ENCODE measurements at places on chromosomes 2 and 18. TPM values are rescaled to one million over a fixed set of nuclear protein-coding genes. Genes with fewer than 3 reads are reported as not detected.

DNA sequence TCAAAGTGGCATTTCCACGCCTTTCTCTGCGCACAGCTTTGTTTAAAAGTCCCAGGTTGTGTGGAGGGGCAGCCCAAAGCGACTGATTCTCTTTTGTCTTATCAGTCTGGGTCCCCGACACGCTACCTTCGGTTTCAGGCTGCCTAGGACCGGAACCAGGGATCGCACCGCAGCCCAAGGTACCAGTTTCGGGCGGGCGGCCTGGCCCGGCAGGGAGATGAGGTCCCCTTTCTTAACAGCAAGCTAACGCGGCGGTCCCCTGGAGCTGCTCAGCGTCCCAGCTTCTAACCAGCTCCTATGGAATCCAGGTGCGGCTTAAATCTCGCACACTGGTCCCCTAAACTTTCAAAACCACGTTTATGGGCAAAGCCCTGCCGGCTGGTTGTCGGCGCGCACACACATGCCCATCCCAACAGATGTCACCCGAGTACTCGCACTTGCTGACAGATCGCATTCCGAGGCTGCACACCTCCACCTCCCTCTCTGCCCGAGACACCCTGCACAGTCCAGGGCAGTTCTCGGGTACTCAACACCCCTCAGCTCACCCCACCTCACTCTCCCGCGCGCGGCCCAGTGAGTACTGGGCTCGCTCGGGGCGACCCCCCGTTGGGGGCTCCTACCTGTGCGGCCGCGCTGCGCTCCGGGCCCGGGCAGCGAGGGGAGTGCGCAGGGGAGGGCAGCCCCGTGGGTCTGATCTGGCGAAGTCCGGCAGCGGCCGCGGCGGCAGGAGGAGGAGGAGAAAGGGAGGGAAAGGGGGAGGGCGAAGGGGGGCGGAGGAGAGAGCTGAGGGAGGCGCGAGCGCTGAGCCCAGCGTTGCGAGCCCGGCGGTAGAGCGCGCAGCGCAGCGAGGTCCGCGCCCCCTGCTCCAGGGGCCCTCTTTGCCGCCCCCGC lies at the start of gene EFEMP1:
EFEMP1 (minus strand) TSS at position 692 of the 891 bp plus-strand sequence. CDS start 1,342 bp downstream, outside the sequence.
- H3K4me1 ChIP-seq: no peaks in the 10 kb centered on the region
- peak within 1 kb of the TSS; percentile 25 for H3K4me3 ChIP-seq
- no peak within 1 kb of the TSS for H3K27ac ChIP-seq
- peaks cover 32% of the 10 kb centered on the region for H3K27me3 ChIP-seq
- DNase-seq: no peak

GRCh38 chr18:58955001-58955400 lies 90.3 kb downstream of the ZNF532 start:
- H3K36me3 ChIP-seq: no peaks in the 10 kb centered on the region
- no peaks in the 10 kb centered on the region for H3K4me1 ChIP-seq
- no peak overlapping the region for H3K4me3 ChIP-seq
- H3K27ac ChIP-seq: no peak overlapping the region
- DNase-seq: no peak
- H3K27me3 ChIP-seq: no peaks in the 10 kb centered on the region

DNA sequence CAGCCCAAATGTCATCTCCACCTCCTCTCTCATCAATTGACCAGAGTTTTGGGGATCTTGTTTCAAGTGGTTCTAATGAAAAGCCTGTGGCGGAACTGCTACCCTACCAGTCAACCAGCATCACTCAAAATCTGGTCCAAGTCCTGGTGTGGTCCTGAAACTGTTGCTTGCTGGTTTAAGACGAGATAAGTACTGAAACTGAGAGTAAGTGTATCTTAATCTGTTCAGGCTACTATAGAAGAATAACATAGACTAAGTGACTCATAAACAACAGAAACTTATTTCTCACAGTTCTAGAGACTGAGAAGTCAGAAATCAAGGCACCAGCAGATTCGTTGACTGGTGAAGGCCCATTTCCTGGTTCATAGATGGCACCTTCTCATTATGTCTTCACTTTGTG lies 879 bp upstream of the GALNT5 start:
- H3K27me3 ChIP-seq: no peaks in the 10 kb centered on the region
- H3K4me1 ChIP-seq: peaks cover 8% of the 10 kb centered on the region
- DNase-seq: no peak
- H3K36me3 ChIP-seq: no peaks in the 10 kb centered on the region
- no peak overlapping the region for H3K27ac ChIP-seq
- no peak overlapping the region for H3K4me3 ChIP-seq

DNA sequence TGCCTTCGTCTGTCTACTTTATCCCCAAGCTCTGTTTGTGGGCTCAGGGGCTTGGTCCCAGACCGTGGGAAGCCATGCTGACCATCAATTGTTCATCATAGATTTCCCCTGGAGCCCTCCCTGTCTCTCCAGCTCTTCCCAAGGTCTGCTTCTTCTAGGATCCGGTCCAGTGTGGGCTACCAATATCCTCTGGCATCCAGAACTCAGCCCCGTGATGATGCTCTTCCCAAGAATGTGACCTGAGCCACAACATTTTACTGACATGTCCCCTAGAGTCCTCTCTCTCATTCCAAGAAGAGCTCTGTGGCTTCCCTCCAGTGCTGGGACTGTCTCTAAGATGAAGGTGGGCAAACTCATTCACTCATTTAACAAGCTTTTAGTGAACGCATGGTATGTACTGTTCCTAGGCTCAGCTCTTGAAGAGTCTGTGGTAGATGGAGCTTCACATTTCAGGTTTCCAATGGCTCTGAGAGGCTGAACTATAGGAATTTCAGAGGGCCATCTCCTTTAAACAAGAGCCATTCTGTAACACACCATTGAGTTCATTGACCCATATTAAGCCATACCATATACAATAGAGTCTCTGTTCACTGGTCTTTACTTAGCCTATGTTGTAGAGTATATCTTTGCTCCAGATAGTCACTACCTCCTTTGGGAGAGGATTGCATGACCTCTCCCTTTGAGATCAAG lies 142.0 kb upstream of the APCDD1 start:
- H3K36me3 ChIP-seq: no peaks in the 10 kb centered on the region
- no peak overlapping the region for H3K27ac ChIP-seq
- H3K27me3 ChIP-seq: no peaks in the 10 kb centered on the region
- no peak overlapping the region for H3K4me3 ChIP-seq
- no peak for DNase-seq
- H3K4me1 ChIP-seq: peaks cover 26% of the 10 kb centered on the region

GRCh38 chr2:19576411-19576810 lies 218.0 kb upstream of the OSR1 start:
- H3K4me1 ChIP-seq: no peaks in the 10 kb centered on the region
- H3K4me3 ChIP-seq: no peak overlapping the region
- DNase-seq: no peak
- H3K36me3 ChIP-seq: no peaks in the 10 kb centered on the region
- H3K27me3 ChIP-seq: no peaks in the 10 kb centered on the region

DARS1 gene
- 118 TPM for total RNA-seq

LIPG gene
- 4.2 TPM for total RNA-seq

- H3K36me3 ChIP-seq: peaks cover 8% of the 10 kb centered on the region
- no peak overlapping the region for H3K4me3 ChIP-seq
- no peaks in the 10 kb centered on the region for H3K27me3 ChIP-seq
- DNase-seq: no peak
- no peak overlapping the region for H3K27ac ChIP-seq
Measured at GRCh38 chr2:73994178-73994831, 9.6 kb downstream of the TET3 start.

DNA sequence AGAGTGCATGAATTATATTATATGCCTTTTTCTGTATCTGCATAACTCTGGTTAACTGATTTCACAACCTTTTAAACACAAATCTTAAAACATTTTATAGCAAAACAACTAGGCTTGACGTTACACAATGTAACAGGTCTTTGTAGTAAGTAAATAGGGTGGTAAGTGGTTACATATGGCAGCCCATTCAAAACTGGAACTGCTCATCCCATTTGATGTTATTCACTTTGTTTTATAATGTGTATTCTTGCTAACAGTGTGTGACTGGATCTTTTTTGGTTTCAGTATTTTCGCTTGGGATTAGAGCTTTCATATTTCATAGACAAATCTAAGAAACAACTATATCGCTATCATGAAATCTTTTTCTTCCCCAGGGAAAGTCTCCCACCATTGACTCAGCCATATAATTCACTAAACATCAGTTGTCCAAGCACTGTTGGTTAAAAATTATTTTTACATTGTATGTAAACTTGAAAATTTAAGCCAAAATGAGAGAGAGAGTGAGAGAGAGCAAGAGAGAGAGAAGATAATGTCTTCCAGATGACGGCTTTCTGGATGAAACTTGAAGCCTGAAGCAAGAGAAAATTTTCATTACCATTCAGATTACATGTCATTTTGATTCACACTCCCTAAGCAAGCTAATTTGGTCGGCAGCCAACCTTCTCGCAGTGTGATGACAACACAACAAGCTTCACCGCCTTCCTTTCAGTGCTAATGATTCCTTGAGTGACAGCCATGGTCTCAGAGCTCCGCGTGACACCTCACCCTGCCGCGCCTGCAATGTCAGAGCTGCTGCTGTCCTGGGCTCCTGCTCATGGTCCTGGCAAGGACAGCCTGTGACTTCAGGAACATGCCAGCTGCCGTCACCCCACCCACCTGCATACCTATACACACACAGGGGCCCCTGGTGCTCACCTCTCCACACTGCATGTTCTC lies 946.9 kb upstream of the SOX11 start:
- no peaks in the 10 kb centered on the region for H3K4me1 ChIP-seq
- H3K4me3 ChIP-seq: no peak overlapping the region
- H3K27ac ChIP-seq: no peak overlapping the region
- DNase-seq: no peak
- no peaks in the 10 kb centered on the region for H3K36me3 ChIP-seq

GRCh38 chr18:22433956-22434355 lies 16.2 kb upstream of the CTAGE1 start:
- DNase-seq: no peak
- H3K4me3 ChIP-seq: no peak overlapping the region

- no peaks in the 10 kb centered on the region for H3K27me3 ChIP-seq
- no peak for DNase-seq
- H3K4me3 ChIP-seq: no peak overlapping the region
- H3K4me1 ChIP-seq: no peaks in the 10 kb centered on the region
Measured at GRCh38 chr2:68519236-68519635, 51.9 kb downstream of the APLF start.

DNA sequence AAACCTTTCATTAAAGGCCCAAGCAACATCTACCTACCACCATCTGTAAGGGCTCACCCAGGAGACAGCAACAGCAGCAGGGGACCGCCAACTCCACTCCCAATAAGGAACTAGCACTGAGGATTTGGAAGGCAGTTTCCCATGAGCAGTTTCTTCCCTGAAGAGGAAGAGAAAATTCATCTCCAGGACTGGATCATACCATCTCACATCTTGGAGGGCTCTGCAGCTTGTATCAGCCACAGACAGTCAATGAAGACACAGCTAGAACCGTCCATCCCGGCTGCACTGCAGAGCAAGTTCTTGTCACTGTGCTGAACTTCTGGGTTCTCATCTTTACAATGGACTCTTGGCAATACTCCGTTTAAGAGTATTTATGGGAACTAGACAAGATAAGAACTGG lies 2.8 kb upstream of the GYPC start:
- H3K27ac ChIP-seq: no peak overlapping the region
- DNase-seq: no peak
- H3K4me1 ChIP-seq: peaks cover 7% of the 10 kb centered on the region
- no peaks in the 10 kb centered on the region for H3K27me3 ChIP-seq
- H3K36me3 ChIP-seq: no peaks in the 10 kb centered on the region

- H3K27ac ChIP-seq: no peak overlapping the region
- H3K4me1 ChIP-seq: peaks cover 4% of the 10 kb centered on the region
- H3K4me3 ChIP-seq: peak overlapping the region; percentile 45
- H3K27me3 ChIP-seq: peaks cover 60% of the 10 kb centered on the region
Measured at GRCh38 chr2:176638167-176639015, 369.1 kb downstream of the MTX2 start.

DNA sequence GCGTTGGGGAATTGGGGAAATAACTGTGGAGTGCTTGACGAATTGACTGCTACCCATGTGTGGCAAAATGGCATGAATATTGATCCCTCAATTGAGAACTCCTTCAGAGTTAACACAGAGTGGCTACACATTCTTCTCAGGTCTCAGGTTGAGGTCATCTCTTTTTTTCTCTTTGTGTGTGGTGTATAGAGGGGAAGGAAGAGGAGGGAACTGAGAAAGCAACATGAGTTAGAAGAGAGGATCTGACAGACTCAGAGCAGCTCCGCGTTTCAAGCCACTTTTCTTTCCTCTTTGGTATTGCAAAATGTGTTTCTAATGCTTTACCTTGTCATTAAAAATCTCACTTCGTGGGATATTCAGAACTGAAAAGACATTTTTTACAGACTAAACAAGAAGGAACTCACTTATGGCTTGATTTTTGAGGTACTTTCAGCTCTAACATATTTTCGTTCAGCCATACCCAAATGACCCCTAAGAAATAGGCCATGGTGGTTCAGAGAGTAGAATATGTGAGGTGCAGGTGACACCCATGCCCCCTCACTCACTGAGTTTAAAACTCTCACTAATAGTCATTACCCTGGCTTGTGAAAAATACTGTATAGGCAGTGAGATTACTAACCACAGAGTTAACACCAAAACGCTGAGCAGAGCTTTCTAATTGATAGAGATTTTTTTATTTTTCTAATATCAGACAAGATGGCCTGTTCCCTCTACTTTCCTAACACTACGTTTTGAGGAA lies 22.5 kb downstream of the STAT4 start:
- H3K36me3 ChIP-seq: no peaks in the 10 kb centered on the region
- no peaks in the 10 kb centered on the region for H3K27me3 ChIP-seq
- H3K27ac ChIP-seq: no peak overlapping the region
- no peak for DNase-seq

VAMP5 gene
- 19.0 TPM for total RNA-seq

NYAP2 gene
- 0.05 TPM for total RNA-seq

GRCh38 chr2:188610827-188611226 lies 319.2 kb downstream of the GULP1 start:
- no peak for DNase-seq
- no peaks in the 10 kb centered on the region for H3K4me1 ChIP-seq
- H3K27me3 ChIP-seq: no peaks in the 10 kb centered on the region

DNA sequence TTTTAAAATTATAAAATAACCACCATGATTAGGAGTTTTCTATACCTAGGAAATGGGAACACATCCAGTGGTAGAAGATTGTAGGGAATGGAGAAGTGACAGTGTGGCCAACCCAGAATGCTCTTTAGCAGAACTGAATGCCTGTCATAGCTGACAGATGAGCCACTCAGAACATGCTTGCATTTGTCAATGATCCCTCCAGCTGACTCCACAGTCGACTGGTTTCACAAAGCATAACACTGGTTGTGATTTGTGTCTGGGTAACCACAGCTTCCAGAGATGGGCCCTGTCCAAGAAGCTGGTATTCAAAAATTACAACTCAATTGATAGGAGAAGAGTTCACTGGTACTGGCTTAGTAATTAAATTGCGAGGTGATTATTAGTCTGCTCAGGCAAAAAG lies 9.0 kb upstream of the CTIF start:
- no peak for DNase-seq
- H3K36me3 ChIP-seq: no peaks in the 10 kb centered on the region
- H3K27me3 ChIP-seq: no peaks in the 10 kb centered on the region
- no peak overlapping the region for H3K27ac ChIP-seq
- no peak overlapping the region for H3K4me3 ChIP-seq

GRCh38 chr2:64179582-64180321 lies 35.5 kb upstream of the PELI1 start:
- H3K27ac ChIP-seq: no peak overlapping the region
- H3K27me3 ChIP-seq: no peaks in the 10 kb centered on the region
- H3K4me1 ChIP-seq: no peaks in the 10 kb centered on the region

- H3K27ac ChIP-seq: no peak overlapping the region
- H3K4me1 ChIP-seq: no peaks in the 10 kb centered on the region
- no peaks in the 10 kb centered on the region for H3K36me3 ChIP-seq
- no peaks in the 10 kb centered on the region for H3K27me3 ChIP-seq
- DNase-seq: no peak
- no peak overlapping the region for H3K4me3 ChIP-seq
Measured at GRCh38 chr18:64972545-64972944, 778.3 kb upstream of the CDH7 start.

- no peaks in the 10 kb centered on the region for H3K36me3 ChIP-seq
- no peak for DNase-seq
- no peak overlapping the region for H3K4me3 ChIP-seq
- H3K27me3 ChIP-seq: peaks cover 89% of the 10 kb centered on the region
Measured at GRCh38 chr2:45011621-45012602, 2.7 kb upstream of the SIX2 start.

All from thymus (tissue), 14 donors.